AG04450 (cell line): ENCODE measurements at places on chromosomes 11 and 22. TPM values are rescaled to one million over a fixed set of nuclear protein-coding genes. Genes with fewer than 3 reads are reported as not detected.
A peak's percentile ranks its signal among the peaks of the same experiment; 100 is the strongest.

DNA sequence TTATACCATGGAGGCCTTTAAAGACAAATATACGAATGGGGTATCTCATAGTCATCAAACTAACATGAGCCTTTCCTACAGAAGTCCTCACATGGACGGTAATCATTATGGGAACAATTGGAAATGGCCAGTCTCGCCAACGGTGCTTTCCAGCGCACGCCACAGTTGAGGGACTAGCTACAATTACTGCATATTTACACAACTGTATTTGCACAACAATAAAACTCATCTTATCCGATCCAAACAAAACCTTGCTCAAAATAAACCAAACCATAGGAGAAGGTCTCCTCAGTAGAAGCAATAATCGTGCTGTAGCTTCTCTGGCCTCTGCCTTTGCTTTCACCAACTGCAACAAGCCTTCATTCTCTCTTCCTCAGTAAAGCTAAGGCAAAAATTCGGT is 5.9 kb downstream of the CADM1 start:
- no peak for DNase-seq

GRCh38 chr11:93906486-93906885 is 56.1 kb upstream of the VSTM5 start:
- no peak for DNase-seq

- DNase-seq, result no peak
Measured at GRCh38 chr11:95297680-95298452, 66.9 kb upstream of the SESN3 start.

- peak; percentile 13 for DNase-seq
Measured at GRCh38 chr22:46592390-46592872, 27.8 kb upstream of the GRAMD4 start.

GRCh38 chr11:69944146-69944795 is 125.1 kb upstream of the FGF3 start:
- DNase-seq, result no peak

Gene OPCML
- polyA plus RNA-seq, result 1.1 and 1.7 TPM in 2 replicates

Gene PKNOX2
- 3.0 and 3.6 TPM in 2 replicates for polyA plus RNA-seq
